ENCODE measurements at places on chromosomes 11 and 22. TPM values are rescaled to one million over a fixed set of nuclear protein-coding genes. Genes with fewer than 3 reads are reported as not detected.

DNA sequence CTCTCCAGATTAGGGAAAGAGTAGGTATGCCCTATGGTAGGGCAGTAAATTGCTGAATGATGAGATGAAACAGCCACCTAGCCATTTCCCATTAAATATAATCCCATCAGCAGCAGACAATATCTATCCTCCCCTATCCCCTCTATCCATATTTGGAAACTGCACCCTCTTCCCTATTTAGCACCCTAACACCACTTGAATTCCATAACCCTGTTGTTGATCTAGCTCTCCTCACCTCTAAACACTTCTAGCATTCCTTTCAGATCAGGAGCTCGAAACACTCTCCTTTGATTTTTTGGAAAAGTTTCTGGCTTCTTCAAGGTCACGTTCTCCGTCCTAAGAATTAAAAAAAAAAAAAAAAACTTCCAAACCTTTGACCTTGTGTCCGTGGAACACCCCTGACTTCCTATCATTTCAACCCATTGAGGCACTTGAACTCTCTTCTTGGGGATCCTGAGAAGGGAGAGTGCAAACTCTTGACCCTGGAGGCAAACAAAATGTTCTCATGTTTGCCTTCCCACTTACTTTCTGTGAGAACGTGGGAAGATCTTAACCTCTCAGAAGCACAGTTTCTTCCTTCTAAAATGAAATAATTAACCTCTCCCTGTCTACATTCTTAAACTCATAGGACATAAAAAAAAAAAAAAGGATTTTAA lies 19.0 kb downstream of the TRIM5 start:
- DNase-seq = no peak

DNA sequence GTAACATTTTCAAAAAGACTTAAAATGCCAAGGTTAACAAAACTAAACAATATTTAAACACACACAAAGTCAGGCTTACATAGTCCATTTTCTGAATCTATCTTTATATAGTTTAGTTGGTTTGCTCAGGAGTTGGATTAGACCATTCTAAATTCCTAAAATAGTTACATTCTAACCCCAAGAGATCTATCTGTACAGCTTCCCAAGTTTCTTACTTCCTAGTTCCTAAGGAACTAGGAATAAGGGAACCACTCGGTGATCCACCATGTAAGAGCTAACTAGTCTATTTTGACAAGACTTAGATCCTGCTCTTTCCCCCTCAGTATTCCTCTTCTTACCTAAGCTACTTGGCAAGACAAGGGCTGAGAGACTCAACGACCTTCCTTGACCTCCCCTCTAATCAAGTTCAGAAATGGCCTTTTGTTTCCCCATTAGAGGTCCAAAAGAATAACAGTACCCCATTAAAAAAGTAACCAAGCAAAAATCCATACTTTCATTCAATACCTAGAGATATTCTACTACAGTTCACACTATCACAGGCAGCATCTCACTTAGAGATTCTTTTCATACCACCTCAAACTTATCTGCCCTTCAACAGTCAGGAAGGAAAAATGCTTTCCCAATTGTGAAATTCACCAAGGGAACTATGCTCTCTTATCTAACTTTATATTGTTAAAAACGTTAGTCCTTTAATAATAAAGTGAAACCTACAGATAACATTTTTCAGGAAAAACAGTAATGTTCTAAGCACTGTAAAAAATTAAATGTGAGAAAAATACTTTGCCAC lies 253.1 kb downstream of the TTC28 start:
- no peak for DNase-seq

DNA sequence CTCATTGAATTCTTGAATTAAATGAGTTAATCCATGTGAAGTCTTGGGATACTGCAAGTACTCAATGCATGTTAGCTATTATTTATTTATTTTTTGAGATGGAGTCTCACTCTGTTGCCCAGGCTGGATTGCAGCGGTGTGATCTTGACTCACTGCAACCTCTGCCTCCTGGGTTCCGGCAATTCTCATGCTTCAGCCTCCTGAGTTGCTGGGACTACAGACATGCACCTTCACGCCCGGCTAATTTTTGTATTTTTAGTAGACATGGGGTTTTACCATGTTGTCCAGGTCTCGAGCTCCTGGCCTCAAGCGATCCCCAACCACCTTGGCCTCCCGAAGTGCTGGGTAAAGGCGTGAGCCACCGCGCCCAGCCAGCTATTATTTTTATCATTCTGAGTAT lies 9.4 kb downstream of the MMP7 start:
- no peak for DNase-seq

DNA sequence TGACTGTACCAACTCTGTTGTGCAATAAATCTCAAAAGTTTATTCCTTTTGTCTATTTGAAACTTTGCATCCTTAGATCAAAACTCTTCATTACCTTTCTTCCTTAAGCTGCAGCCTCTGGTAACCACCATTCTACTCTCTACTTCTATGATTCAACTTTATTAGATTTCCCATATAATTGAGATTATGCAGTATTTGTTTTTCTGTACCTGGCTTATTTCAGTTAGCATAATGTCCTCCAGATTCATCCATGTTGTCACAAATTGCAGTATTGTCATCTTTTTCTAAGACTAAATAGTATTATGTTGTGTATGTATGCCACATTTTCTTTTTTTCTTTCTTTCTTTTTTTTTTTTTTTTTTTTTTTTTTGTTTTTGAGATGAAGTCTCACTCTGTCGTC lies 1176.3 kb upstream of the TENM4 start:
- no peak for DNase-seq

DNA sequence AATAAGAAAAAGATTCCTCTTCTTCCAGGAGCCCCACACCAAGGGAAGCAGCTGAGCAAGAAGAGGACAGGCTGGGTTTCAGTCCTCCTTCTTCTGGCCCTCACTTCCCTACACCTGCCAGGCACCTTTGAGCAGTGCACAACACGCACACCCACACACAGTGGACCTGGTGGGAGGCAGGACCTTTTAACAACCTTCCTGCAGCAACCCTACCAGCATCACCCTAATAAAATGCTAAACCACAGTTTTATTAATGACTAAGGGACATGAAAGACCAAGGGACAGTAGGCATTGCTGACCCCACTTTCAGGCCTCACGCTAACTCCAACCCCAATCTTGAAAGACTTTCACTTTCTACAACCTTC lies 12.2 kb downstream of the ARAP1 start:
- no peak for DNase-seq

DNA sequence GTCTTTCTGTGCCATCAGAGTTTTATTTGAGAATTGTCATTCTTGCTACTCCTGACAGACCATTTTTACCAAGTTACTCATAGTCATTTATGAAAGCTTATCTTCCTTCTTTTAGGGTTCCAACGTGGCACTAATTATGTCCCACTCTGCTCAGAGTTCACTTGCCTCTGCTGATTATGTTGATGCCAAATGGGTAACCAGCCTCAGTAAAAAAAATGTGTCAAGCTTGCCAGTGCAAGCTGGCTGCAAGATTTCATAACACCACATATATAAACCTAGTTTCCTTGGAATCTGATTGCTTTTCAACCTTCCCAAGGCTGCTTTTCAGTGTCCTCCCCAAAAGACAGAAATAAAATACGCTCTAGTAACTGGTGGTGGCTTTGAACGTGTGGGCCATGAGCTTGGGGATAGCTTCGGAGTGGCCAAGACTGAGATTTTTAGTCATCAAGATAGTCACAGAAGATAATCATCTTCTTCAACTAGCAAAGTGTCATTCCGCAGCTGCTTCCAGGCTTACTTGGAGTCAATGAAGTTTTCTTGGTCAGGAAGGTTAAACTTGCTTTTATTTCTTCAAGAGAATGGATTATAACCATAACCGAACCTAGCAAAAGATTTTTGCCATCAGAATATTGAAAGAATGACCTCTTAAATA lies 29.5 kb upstream of the APOA1 start:
- DNase-seq = no peak

GRCh38 chr11:95154514-95154913 lies 64.9 kb downstream of the ENDOD1 start:
- DNase-seq = no peak

DNA sequence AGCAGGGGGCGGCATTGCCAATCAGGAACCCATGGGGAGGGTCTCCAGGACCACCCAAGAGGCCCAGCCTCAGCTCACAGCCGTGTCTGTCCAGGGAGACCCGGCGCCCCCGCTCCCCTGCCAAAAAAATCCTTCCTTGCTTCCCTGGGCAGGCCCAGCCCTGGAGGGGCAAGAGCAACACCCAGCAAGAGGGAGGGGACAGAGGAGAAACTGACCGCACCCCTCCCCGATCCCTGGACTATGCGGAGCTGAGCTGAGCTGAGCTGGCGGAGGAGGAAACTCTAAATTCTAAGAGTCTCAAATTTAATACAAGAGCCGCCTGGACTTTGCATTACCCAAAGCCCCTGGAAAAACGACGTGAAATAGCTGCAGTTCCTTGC lies 52.0 kb upstream of the SHISAL1 start:
- no peak for DNase-seq

DNA sequence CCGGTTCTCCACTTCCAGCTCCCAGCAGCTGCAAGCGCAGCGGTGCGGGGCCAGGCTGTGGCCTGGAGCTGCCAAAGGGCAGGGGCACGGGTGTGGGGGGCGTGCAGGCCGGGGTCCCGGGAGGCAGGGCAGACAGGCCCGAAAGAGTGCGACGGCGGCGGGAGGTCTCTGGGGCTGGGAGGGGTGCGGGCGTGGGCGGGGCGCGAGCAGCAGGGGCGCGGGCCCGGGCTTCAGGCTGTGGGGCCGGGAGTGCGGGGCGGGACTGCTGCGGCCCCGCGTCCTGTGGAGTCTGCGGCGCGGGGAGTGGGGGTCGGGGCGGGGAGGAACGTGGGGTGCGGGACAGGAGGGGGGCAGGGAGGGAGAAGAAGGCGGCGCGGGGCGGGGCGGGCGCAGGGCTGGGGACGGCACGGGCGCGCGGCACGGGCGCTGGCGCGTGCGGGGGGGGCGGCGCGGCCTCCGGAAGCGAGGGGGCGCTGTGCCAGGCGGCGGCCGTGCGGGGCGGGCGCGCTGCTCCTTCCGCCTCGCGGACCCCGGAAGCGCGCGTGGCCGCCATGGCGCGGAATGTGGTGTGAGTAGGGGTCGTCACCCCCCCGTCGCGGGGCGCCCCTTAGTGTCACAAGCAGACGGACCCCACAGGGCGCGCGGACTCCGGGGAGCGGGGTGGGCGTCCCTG lies at the start of gene MRPL23:
MRPL23 (plus strand) TSS at position 521 of the 673 bp plus-strand sequence; CDS start at position 552, 31 bp downstream.
- no peak for DNase-seq

- no peak for DNase-seq
Measured at GRCh38 chr22:10961043-10961860, 4566.7 kb upstream of the OR11H1 start.

Gene OR56A1
- not detected for total RNA-seq

Gene FAM83F
- not detected for total RNA-seq

Gene HEPHL1
- not detected for total RNA-seq

Gene KIRREL3
- not detected for total RNA-seq

Gene APOBEC3C
- total RNA-seq = 1.4 TPM

Gene LSP1
- 3.0 TPM for total RNA-seq
